ENCODE measurements at places on chromosomes 3 and 15.
A peak's percentile ranks its signal among the peaks of the same experiment; 100 is the strongest.

- no peak for DNase-seq
These were observed 48.7 kb downstream of the GABRG3 start for GRCh38 chr15:27019687-27020086.

DNA sequence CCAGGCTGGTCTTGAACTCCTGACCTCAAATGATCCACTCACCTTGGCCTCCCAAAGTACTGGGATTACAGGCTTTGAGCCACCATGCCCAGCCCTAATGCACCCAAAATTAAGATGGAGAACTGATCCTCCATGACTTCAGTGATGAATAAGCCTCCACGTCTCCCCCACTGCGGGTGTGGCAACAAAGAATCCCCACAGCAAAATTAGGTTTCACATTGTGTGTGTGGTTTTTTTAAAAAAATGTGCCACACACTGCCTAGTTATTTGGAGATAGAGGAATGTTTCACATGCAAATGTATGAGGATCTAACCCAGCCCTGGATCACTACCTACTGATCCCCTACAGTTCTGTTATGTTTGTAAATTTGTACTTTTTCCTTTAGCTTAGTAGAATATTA is 17.3 kb downstream of the HDAC11 start:
- DNase-seq, result no peak

- no peak for DNase-seq
These were observed 117.9 kb downstream of the LIPC start for GRCh38 chr15:58549785-58550074.

DNA sequence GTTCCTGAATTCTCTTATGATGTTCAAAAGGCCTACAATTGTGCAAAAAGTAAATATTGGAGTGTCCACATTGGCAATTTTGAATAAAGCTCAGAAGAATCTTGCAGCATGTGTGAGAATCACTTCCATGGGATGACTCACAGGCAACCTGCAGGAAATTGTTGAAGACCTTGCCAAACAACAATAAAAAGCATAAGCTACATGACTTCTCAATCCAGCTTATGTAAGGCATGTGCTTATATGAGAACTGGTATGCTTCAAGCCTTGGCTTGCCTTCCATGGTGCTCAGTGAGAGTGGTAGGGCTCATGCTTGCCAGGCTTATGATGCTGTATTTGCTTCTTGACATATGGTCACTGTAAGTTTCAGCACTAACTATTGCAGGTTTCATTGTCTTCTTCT is 18.4 kb upstream of the BCHE start:
- no peak for DNase-seq

- DNase-seq, result no peak
These were observed 101.0 kb downstream of the DNASE1L3 start for GRCh38 chr3:58109752-58110151.

GRCh38 chr3:31161889-31162288 is 267.4 kb upstream of the GADL1 start:
- DNase-seq, result no peak

DNA sequence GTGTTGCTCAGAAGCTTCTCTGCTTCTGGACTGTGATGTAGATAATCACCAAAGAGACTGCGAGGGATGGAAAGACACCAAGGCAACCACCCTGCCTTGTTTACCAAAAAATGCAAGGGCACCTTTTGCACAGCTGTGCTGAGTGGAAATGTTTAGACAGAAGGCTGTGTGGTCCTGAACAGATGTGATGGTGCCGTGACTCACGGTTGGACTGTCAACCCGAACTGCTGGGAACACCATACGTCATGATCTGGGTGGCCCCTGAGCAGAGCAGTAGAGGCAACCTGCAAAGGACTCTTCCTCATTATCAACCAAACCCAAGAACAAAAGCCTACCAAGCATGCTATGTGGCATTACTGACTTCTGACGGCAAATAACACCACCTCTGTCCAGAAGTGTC is 61.3 kb upstream of the LPP start:
- no peak for DNase-seq

GRCh38 chr3:118666-119065 is 77.9 kb upstream of the CHL1 start:
- DNase-seq, result no peak

DNA sequence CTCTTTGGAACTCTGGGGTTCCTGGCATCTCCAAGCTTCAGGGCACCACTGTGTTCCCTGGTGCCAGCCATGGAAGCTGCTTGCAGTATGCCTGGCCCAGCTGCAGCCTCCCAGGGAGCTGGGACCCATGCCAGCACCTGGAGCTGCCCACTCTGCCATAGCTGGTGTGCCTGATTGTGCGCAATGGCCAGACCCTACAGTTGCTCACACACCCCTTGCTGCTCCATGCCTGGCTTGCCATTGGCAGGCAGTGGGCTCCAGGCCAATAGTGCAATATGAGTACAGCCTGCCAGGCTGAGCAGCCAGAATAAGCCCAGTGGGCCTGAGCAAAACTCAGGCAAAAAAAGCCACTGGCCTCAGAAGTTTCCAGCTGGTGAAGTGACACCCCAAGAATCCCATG is 43.8 kb upstream of the LRRFIP2 start:
- no peak for DNase-seq

DNA sequence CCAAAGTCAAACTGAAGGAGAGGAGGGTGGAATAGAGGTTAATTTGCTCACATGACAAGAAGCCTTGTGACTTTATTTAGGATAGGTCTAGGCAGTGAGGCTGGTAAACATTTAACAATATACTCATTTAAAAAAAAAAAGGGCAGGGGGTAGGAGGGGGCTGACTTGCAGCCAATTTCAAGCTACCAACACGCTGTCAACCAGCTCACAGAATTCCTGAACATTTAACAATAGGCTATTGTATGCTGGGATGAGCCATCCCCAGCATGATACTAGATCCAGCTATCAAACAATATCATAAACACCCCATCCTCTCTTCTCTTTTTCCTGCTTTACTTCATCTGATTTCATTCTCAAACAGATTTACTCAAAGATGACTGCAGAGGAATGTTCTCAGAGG is 1096.3 kb upstream of the CFAP20DC start:
- no peak for DNase-seq

DNA sequence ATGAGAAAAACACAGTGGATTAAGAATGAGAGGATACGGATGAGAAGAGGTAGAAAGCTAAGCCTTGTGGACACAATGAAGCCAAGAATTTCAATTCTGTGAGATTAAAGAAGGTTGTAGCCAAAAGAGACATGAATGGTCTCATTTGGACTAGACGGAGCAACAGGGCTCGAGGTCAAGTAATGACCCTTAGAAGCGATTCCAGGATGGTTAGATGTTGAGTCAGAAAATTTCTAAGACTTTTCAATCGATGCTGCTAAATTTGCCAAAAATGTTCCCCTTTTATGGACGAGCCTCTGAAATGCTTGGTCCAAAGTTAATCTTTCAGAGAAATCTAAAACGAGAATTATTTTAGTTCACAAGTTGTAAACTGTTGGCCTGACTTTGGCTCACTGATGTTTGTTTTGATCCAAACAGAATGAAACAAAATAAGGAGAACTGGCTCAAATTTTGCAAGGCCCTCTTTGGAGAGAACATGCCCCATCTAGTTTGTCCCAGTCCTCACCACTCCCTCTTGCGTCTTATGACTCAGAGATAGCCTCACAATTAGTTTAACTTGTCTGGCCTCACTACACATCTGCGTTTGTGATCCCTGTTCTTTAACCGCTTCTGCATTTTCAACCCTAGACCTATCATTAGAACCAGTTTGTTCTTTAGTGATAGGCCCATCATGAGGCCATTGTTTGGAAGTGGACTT is 235.5 kb downstream of the PDZRN3 start:
- DNase-seq, result no peak

GRCh38 chr15:81400640-81401236 is 26.7 kb upstream of the TMC3 start:
- peak; percentile 6 for DNase-seq

DNA sequence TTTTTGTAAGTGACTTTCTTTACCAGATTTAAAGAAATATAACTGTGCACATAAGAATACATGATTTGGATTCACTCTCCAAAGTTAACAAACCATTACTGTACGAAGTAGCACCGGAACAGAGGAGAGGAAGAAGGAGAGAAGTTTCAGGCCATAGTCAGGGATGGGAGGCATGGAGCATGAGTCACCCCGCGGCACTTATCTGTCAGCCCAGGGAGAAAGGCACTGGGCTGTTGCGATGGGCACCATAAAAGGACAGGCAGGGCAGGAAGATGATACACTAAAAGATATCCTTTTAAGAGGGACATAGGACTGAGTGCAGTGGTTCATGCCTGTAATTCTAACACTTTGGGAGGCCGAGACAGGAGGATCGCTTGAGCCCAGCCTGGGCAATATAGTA is 37.0 kb downstream of the TTC23 start:
- no peak for DNase-seq

DNA sequence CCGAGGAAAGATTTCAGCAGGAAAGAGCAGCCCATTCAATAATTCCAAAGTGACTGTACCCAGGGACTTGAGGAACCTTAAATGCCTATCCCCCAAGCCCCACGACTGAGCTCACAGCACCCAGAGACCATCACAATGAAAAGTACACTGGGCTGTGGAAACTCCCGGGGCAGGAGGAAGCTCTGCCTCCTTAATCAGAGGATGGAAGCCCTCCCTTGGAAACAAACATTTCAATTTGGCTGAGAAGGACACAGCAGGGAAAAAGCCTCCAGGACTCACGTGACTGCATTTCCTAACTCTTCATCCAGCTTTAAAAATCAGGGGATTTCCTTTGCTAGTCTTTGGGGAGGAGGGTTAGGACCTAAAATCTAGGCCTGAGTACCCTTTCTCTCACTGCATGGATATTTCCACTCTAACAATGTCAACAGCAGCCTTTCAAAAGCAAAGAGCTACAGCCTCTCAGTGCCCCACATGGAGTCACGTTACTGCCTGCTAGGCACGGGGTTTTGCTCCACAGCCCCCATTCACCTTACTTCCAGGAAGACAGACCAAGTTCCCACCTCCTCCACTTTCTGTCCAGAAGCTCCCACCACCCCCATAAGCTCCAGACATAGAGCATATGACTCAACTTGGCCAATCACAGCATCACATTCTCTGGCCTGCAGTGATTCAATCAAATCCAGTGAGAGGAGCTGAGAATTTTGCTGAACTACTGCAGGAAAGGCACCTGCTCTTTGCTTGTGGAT is 68.9 kb upstream of the WNT5A start:
- DNase-seq, result no peak

DNA sequence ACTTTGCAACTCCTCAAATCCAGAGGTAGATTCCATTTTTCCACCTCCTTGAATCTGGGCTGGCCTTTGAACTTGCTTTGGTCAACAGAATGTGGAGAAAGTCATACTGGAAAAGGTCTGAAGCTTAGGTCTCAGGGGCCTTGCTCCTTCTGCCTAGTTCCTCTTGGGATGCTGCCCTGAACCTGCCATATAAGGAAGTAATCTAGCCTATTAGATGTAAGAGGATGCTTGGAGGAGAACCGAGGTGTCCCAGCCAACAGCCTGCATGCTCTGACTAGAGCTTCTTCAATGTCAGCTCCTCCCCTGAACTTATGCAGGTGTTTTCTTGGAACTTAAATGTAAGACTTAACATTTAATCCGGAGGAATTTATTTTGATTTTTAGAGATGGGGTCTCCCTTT is 2.0 kb upstream of the TMED3 start:
- DNase-seq, result no peak

DNA sequence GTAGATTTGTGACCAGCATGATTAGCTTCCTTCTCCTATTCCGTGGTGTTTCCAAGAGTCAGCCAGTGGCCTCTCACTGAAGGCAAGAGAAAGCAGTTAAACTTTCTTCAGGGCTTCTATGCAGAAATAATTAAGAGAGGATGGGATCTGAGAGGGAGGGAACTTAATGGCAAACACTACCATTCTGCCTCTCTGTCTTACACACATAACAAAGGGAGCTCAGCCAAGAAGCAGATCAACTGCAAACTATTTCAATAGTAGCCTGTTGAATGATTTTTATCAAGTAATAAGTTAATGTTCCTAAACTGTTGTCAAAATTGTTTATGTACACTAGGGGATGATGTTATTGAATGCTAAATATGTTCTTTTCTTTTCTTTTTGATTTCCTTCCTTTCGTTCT is 11.8 kb downstream of the OXSR1 start:
- no peak for DNase-seq

DNA sequence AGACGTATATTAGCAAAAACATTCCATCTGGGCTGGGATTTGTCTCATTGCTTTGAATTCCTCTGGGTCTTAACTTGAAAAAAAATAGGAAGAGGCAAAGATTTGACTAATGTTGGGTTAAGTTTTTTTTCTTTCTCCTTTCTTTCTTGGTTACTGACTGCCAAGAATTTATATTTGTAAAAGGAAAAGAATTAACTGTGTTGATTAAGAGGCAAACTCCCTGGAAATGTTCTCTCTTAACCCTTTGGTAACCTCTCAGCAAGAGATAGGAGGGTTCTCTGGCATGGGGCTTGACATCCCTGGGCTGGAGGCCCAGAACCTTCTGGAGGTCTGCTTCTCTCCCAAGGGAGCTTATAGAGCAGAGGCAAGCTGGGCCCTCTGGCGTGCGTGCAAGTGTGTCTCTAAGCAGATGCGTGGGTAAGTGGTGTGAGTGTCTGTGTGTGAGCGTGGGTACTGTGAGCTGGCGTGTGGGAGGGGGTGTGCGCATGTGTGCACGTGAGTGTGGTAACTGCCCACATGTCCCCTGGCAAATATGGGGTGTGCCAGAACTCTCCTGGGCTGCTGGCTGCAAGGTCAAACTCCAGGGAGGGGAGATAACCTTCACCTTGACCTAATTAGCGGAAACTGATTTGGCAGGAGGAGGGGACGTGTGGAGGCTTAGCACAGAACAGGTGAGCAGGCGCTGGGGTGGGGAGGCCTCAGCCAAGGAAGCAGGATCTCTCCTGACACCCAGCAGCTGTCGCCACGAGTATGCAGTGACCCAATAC is 49.4 kb upstream of the MAGEF1 start:
- DNase-seq, result no peak

GRCh38 chr3:10547841-10548783 is 42.7 kb upstream of the ATP2B2 start:
- DNase-seq, result no peak

DNA sequence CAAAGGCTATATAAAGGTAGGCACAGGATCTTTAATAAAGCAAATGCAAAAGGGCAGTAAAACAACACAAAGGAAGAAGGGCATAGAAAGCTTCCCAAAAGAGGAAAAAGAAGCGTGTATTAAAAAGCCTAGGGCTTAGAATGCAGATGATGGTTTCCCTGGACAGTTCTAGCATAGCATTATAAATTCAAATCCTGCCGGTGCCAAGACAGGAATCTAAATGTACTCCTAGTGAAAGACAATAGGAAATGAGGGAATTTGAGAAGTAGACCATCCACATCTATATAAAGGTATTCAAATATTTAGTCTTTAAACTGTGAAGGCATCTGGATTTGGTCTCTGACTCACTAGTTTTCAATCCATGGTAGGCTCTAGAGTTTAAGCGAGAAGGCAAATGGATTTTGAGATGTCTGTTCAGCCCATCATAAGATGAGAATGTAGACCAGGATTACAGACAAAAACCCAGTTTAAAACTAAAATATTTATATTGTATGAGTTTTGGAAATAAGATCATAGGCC is 431.8 kb downstream of the TBL1XR1 start:
- DNase-seq, result no peak

GRCh38 chr15:25993506-25993905 is 130.4 kb upstream of the ATP10A start:
- DNase-seq, result no peak

Measured in effector CD4-positive, alpha-beta T cell (primary cell).